NCI-H1417 treated with DMSO at 0.1 percent for 48 hours (cell line): ENCODE measurements at places on chromosomes 3 and 15.

GRCh38 chr3:15711281-15711680, 86.5 kb downstream of the ANKRD28 start:
- no peak for DNase-seq

DNA sequence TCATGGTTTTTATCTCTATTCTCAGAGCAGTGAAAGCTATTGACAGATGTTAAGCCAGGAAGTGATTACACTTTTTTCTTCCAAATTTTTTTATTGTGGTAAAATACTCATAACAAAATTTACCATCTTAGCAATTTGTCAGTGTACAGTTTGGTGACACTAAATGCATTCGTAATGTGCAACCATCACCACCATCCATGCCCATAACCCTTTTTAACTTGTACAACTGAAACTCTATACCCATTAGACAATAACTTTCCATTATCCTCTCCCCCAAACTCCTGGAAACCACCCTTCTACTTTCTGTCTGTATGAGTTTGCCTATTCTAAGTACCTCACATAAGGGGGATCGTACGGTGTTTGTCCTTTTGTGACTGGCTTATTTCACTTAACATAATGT, 15.1 kb upstream of the POMGNT2 start:
- no peak for DNase-seq

GRCh38 chr15:80816936-80817335, 37.8 kb downstream of the CEMIP start:
- DNase-seq = no peak

GRCh38 chr3:62705721-62706120, 169.5 kb downstream of the CADPS start:
- no peak for DNase-seq

DNA sequence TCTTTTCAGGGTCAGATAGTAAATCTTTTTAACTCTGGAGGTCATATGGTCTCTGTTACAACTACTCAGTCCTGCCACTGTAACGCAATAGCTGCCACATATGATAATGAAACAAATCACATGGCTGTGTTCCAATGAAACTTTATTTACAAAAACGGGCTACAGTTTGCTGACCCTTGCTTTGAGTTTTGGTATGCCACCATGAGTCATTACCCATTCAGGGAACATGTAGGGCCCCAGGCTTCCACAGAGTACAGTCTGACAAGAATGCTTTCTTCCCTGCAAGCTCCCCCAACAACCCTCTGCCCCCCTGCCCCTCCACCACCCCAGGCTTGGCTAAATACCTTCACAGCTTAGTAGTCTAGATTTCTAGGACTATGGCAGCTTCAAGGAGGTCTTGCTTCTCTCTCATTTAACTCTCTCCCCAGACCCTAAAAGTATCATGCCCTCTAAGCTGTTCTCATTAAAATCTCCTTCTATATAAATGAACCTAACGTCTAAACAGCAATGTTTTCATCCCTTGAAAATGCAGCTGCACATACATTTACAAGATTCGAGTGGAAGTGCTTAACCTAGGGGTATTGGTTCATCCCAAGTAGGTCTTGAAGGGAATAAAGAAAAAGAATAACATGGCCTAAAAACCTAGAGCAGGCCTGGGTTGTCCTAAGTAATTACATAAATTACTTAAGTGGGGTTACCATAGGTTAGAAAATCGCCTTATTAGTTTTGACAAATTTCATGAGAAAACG, 117.8 kb upstream of the PRICKLE2 start:
- DNase-seq = no peak

- no peak for DNase-seq
These were observed at the start of gene CALML4 for GRCh38 chr15:68204776-68205557. CALML4 (minus strand) TSS chr15:68205332; CDS start chr15:68205247, 85 bp downstream.

DNA sequence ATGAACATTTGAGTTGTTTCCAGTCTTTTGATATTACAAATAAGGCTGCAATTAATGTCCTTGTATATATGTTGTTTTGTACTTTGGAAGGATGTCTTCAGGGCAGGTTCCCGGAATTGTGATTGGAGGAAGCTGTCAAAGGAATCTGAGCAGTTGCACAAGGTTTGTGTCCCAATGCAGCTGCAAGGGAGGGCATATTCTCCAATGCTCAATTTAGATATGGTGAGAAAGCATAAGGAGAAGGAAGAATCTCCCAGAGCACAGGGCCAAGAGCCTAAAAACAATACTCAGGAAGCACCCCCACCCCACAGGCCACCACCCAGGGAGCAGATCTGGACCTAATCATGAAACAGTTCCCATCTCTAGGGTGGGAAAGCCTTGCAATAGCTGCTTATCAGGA, 228.0 kb upstream of the LRRFIP2 start:
- no peak for DNase-seq

- DNase-seq = no peak
These were observed 133.7 kb upstream of the ALCAM start for GRCh38 chr3:105233010-105233409.

DNA sequence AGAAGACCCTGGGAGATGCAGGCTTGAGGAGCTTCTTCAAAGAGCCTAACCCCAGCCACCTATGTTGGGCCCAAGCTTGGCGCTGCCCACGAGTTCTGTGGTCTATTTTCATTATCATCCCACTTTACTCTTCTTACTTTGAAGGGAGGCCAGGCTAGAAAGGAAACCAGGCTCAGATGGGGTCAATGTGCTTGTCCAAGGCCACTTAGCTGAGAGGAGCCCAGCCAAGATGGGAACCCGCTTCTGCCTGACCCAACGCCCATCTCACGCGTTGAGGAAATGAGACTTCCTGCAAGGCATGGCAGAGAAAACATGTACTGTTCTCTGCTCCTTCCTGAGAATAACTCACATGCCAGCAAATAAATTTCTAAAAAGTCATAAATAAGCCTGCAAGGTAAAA, 486.3 kb upstream of the PROK2 start:
- DNase-seq = no peak

- DNase-seq = no peak
These were observed 10.5 kb upstream of the PIK3CB start for GRCh38 chr3:138845181-138845601.
